ENCODE measurements at places on chromosomes 5 and 9.

- no peak for DNase-seq
Observed at GRCh38 chr5:112977440-112977861, 853 bp downstream of the DCP2 start.

DNA sequence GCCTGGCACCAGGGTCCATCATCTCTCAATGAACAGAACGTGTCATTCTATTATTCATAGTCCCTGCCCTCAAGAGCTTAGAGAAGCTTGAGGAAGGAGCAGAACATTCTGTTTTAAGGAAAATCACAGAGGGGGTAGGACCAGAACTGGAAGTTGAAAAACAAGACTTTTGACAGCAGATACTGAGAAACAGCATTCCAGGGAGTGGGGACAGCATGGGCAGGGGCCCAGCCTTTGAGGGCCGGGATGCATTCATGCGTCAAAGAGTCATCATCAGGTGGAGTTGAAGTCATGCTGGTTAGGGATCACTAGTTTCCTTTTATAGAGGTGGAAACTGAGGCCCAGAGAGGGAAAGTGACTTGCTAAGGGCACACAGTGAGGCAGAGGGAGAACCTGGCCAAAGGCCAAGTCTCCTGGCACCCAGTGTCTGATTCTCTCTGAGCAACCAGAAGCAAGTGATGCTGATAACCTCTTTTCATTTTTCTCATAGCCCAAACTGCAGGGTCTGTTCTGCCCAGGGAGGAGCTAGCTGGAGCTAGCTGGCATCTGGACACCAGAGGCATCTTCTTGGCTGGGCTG, 41.5 kb upstream of the STXBP1 start:
- no peak for DNase-seq

DNA sequence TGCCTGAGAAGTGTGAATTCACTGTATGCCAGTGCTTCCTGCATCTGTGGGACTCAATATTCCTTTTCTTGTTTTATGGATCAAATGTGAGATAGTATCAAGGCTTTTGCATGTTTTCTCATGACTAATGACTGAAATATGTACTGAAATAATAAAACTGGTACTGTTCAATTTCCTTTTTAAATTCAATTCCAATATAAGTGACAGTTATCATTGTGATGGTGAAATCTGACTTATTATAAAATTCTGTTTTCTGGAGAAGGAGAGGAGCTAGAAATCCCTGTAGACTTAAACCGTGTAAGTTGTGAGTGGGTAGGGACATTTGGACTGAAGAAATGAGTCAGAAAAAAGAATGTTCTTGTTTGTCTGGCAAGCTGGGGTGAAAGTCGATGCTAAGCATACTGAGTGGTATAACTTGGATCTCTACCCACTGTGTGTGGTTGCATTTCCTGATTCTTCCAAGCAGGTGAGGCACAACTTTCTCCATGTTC, 245.2 kb downstream of the EFNA5 start:
- no peak for DNase-seq

- no peak for DNase-seq
Observed at GRCh38 chr5:75660678-75661465, 49.6 kb downstream of the ANKDD1B start.

DNA sequence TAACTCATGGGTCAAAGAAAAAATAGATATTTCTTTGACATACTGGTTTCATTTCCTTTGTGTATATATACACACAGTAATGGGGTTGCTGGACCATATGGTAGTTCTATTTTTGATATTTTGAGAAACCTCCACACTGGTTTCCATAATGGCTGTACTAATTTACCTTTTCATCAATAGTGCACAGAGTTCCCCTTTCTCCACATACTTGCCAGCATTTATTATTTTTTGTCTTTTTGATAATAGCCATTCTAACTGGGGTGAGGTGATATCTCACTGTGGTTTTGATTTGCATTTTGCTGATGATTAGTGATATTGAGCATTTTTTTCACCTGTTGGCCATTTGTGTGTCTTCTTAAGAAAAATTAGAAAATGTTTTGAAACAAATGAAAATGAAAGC, 78.4 kb upstream of the CKMT2 start:
- DNase-seq = no peak
